ENCODE measurements at places on chromosomes 16 and 17. TPM values are rescaled to one million over a fixed set of nuclear protein-coding genes. Genes with fewer than 3 reads are reported as not detected.

Gene HEATR9
- total RNA-seq, result 0.18 TPM

Gene CTRL
- 3.5 TPM for total RNA-seq

Gene HOXB1
- total RNA-seq, result not detected

Gene SLC52A1
- total RNA-seq, result 0.26 TPM

Gene TEKT3
- total RNA-seq, result not detected

Gene USP43
- total RNA-seq, result 0.25 TPM

Gene ALOX15B
- 0.09 TPM for total RNA-seq

Gene KIF18B
- 38.9 TPM for total RNA-seq

Gene KRTAP17-1
- total RNA-seq, result not detected

Gene ABCC12
- total RNA-seq, result not detected

Gene RPH3AL
- 1.4 TPM for total RNA-seq

Gene RGS11
- total RNA-seq, result 0.11 TPM

Gene SPPL2C
- total RNA-seq, result not detected

Gene GDPD3
- total RNA-seq, result 7.0 TPM

Gene PRDM7
- not detected for total RNA-seq

Gene CDH3
- total RNA-seq, result 9.1 TPM

Gene DBNDD1
- 1.5 TPM for total RNA-seq

Gene KCNJ2
- not detected for total RNA-seq

Gene MYO19
- total RNA-seq, result 127 TPM

Gene CMTM2
- total RNA-seq, result not detected

Gene AGRP
- not detected for total RNA-seq

Gene UTS2R
- total RNA-seq, result not detected

Gene MMP28
- total RNA-seq, result 0.09 TPM

Gene HIC1
- total RNA-seq, result 16.5 TPM

Gene ARL4D
- total RNA-seq, result 2.0 TPM

Gene MBTD1
- 9.3 TPM for total RNA-seq

Gene E4F1
- 18.6 TPM for total RNA-seq

Gene KRT20
- total RNA-seq, result not detected

Gene CACNG3
- not detected for total RNA-seq

Gene TERB1
- 0.14 TPM for total RNA-seq

Gene CUEDC1
- not detected for total RNA-seq

Gene C17orf78
- total RNA-seq, result not detected

Gene CACNA1H
- 0.98 TPM for total RNA-seq

Gene ERN2
- not detected for total RNA-seq

Gene CCL2
- not detected for total RNA-seq

Gene SYNGR3
- total RNA-seq, result 4.8 TPM

Gene HOXB6
- total RNA-seq, result not detected

Gene MT1M
- total RNA-seq, result not detected
